Activated CD4-positive, alpha-beta T cell treated with anti-CD3 and anti-CD28 coated beads for 36 hours (primary cell): ENCODE measurements at places on chromosomes 5 and 9. TPM values are rescaled to one million over a fixed set of nuclear protein-coding genes. Genes with fewer than 3 reads are reported as not detected.

GRCh38 chr9:20373263-20373662 is 249.0 kb downstream of the MLLT3 start:
- H3K36me3 ChIP-seq = peaks cover 5% of the 10 kb centered on the region
- no peak overlapping the region for H3K4me3 ChIP-seq
- H3K27ac ChIP-seq = no peak overlapping the region
- H3K27me3 ChIP-seq = no peaks in the 10 kb centered on the region
- H3K4me1 ChIP-seq = peaks cover 60% of the 10 kb centered on the region

DNA sequence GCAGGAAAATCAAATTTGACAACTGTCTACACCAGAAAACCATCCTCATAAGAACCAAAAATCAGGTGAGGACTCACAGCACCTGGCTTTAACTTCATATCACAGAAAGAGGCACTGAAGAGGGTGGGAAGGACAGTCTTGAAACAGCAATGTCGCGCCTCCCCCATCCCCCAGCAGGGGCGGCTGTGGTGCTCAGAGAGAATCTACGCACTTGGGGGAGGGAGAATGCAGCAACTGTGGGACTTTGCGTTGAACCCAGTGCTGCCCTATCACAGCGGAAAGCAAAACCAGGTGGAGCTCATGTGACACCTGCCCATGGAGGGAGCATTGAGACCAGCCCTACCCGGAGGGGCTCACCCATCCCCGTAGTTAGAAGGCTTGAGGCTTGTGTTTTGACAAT is 191.8 kb downstream of the MSX2 start:
- H3K27ac ChIP-seq = no peak overlapping the region
- peaks cover 23% of the 10 kb centered on the region for H3K27me3 ChIP-seq
- no peaks in the 10 kb centered on the region for H3K4me1 ChIP-seq
- H3K4me3 ChIP-seq = no peak overlapping the region
- DNase-seq = no peak

- H3K4me3 ChIP-seq = no peak overlapping the region
- no peak overlapping the region for H3K27ac ChIP-seq
- H3K36me3 ChIP-seq = peaks cover 73% of the 10 kb centered on the region
- H3K27me3 ChIP-seq = no peaks in the 10 kb centered on the region
Measured at GRCh38 chr5:169814045-169814444, 166.2 kb downstream of the INSYN2B start.

GRCh38 chr9:130265431-130266235 is at the start of gene HMCN2:
TSS of gene HMCN2 (plus strand) at chr9:130265760. CDS start at chr9:130265879, 119 bp downstream.
- H3K27me3 ChIP-seq = peaks cover 58% of the 10 kb centered on the region
- H3K4me1 ChIP-seq = no peaks in the 10 kb centered on the region
- no peaks in the 10 kb centered on the region for H3K36me3 ChIP-seq
- peak; percentile 16 for DNase-seq
- H3K27ac ChIP-seq = no peak within 1 kb of the TSS

GRCh38 chr5:107555425-107556090 is 115.2 kb downstream of the EFNA5 start:
- no peak for DNase-seq
- H3K4me3 ChIP-seq = no peak overlapping the region
- peaks cover 6% of the 10 kb centered on the region for H3K27me3 ChIP-seq
- no peak overlapping the region for H3K27ac ChIP-seq
- no peaks in the 10 kb centered on the region for H3K4me1 ChIP-seq

GRCh38 chr5:111931655-111932054 is 174.7 kb upstream of the NREP start:
- H3K4me3 ChIP-seq = no peak overlapping the region
- H3K27me3 ChIP-seq = no peaks in the 10 kb centered on the region
- H3K36me3 ChIP-seq = no peaks in the 10 kb centered on the region
- H3K4me1 ChIP-seq = no peaks in the 10 kb centered on the region

DNA sequence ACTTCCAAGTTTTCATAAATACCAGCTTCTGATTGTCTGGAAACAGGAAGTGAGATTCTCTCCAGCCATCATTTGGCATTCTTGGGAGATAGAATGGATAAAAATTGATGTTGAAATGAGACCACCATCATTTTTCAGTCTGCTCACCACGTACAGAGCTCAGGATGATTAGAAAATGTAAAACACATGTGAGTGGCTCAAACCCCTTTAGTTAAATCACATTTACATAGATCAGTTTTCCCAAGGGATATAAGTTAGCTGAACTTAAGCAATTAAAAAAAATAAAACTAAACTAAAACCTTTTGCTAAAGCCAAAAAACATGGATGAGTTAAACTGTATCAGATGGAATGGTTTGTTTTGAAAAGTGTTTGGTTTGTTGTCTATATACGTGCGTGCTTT is 37.1 kb upstream of the GDNF start:
- no peak overlapping the region for H3K27ac ChIP-seq
- no peaks in the 10 kb centered on the region for H3K36me3 ChIP-seq

GRCh38 chr5:150112201-150113046 is 26.1 kb upstream of the CSF1R start:
- H3K4me3 ChIP-seq = no peak overlapping the region
- no peaks in the 10 kb centered on the region for H3K27me3 ChIP-seq
- no peak for DNase-seq
- H3K36me3 ChIP-seq = no peaks in the 10 kb centered on the region
- no peak overlapping the region for H3K27ac ChIP-seq

- peaks cover 6% of the 10 kb centered on the region for H3K4me1 ChIP-seq
- no peaks in the 10 kb centered on the region for H3K36me3 ChIP-seq
- H3K4me3 ChIP-seq = no peak overlapping the region
- H3K27ac ChIP-seq = no peak overlapping the region
- no peak for DNase-seq
Measured at GRCh38 chr5:14451871-14452270, 129.7 kb upstream of the OTULINL start.

- no peaks in the 10 kb centered on the region for H3K36me3 ChIP-seq
- no peaks in the 10 kb centered on the region for H3K4me1 ChIP-seq
- H3K4me3 ChIP-seq = no peak overlapping the region
- H3K27me3 ChIP-seq = peaks cover 15% of the 10 kb centered on the region
- no peak for DNase-seq
Measured at GRCh38 chr5:53334431-53334941, 145.9 kb upstream of the FST start.

GRCh38 chr9:112384690-112385089 is 4.8 kb downstream of the HSDL2 start:
- no peaks in the 10 kb centered on the region for H3K27me3 ChIP-seq
- peaks cover 20% of the 10 kb centered on the region for H3K4me1 ChIP-seq
- no peak overlapping the region for H3K4me3 ChIP-seq
- H3K27ac ChIP-seq = no peak overlapping the region

- H3K4me1 ChIP-seq = no peaks in the 10 kb centered on the region
- no peaks in the 10 kb centered on the region for H3K27me3 ChIP-seq
- H3K27ac ChIP-seq = no peak overlapping the region
Measured at GRCh38 chr9:101925498-101925897, 187.1 kb upstream of the GRIN3A start.

DNA sequence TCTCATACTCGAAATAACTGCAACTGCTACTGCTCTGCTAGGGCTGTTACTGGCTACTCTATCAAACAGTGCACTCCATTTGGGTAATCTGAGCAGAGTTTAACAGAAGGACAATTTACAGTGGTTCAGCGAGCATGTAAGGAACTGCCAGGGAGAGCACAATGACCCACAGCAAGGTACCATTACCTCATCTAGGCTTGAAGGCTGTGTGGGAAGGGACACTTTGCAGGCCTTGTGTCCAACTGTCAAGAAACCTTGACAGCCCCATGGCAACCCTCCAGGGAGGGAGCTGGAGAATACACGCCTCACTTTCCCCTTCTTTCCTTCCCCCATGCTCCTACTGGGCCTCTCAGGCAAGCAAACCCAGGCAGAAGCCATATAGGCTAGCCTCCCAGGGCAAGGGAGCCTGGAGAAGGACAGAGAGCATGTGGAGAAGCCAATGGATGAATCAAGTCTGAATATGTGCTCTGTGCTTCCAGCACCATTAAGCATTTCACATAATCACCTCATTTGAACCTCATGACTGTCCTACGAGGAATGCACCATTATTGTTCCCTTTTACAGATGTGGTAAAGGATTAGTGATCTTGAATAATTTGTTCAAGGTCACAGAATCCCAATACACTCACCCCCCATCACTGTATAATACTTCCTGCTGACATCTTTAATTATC is 49.9 kb upstream of the JAK2 start:
- DNase-seq = no peak
- H3K4me3 ChIP-seq = no peak overlapping the region
- H3K36me3 ChIP-seq = no peaks in the 10 kb centered on the region
- H3K27me3 ChIP-seq = no peaks in the 10 kb centered on the region
- H3K27ac ChIP-seq = no peak overlapping the region

GRCh38 chr9:36833954-36834353 is 200.1 kb downstream of the PAX5 start:
- no peak overlapping the region for H3K27ac ChIP-seq
- no peaks in the 10 kb centered on the region for H3K27me3 ChIP-seq
- DNase-seq = no peak
- H3K4me1 ChIP-seq = no peaks in the 10 kb centered on the region
- no peaks in the 10 kb centered on the region for H3K36me3 ChIP-seq
- H3K4me3 ChIP-seq = no peak overlapping the region

DNA sequence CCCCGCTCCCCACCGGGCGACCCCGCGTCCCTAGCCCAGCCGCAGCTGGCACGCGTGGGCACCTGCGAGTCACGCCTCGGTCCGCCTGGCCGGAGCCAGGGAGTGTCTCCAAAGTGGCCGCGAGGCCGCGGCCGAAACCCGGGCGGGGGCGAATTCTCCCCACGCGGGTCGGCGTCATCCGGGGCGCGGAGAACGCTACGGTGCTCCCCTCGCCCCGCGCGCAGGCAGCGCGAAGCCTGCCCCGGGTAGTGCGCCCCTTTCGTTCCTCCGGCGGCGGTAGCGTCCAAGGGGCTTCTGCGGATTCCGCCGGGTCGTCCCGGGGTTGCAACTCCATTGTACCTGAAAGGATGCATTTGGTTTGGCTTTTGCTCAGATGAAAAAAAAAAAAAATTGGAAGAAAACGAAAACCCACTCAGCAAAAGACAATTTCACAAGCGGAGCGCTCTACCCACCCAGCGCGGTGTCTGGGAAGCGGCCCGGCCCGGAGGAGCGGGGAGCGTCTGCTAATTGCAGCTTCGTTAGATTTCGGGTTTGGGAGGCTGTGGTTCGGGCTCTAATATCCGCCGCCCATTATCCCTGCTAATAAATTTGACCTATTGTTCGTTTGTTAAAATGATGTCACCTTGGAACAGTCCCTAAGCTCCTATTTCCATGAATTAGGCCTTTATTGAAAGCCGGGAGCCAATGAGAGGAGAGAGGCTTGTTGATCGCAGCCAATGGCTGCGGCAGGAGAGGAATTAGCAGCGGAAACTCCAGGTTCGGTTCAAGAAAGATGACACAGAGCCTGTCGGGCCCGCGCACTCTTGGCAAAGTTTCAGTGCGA is at the start of gene TLX3:
TSS of gene TLX3 (plus strand) at position 796 of the 823 bp plus-strand sequence. CDS start 118 bp downstream, outside the sequence.
- H3K27me3 ChIP-seq = peaks cover 59% of the 10 kb centered on the region
- DNase-seq = peak; percentile 24
- peaks cover 17% of the 10 kb centered on the region for H3K4me1 ChIP-seq
- no peak within 1 kb of the TSS for H3K4me3 ChIP-seq
- H3K36me3 ChIP-seq = no peaks in the 10 kb centered on the region

- H3K27me3 ChIP-seq = no peaks in the 10 kb centered on the region
- no peak for DNase-seq
- H3K4me3 ChIP-seq = no peak overlapping the region
- no peak overlapping the region for H3K27ac ChIP-seq
- no peaks in the 10 kb centered on the region for H3K4me1 ChIP-seq
Measured at GRCh38 chr5:9374025-9374424, 171.8 kb downstream of the SEMA5A start.

- peaks cover 9% of the 10 kb centered on the region for H3K27me3 ChIP-seq
- no peak overlapping the region for H3K27ac ChIP-seq
- peaks cover 7% of the 10 kb centered on the region for H3K4me1 ChIP-seq
- DNase-seq = no peak
Measured at GRCh38 chr9:73183917-73184861, 32.5 kb downstream of the ANXA1 start.

DNA sequence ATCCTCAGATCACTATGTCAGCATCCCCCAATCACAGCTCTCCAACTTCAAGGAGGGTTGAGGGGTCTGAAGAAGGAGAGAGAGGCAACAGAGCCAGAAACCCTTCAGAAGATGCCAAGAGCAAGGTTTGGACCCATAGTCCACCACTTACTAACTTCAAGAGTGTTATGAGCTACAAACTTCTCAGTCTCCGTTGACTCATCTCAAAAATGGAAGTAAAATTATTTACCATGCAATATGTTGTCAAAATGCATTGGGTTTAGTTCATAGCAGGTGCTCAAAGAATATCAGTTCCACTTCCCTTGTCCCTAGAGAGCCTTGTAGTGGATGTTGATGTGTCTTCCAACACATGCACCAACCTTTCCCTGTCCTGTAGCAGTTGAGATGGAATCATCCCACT is 116.0 kb downstream of the KCNIP1 start:
- H3K27ac ChIP-seq = no peak overlapping the region
- DNase-seq = no peak
- no peak overlapping the region for H3K4me3 ChIP-seq
- peaks cover 2% of the 10 kb centered on the region for H3K27me3 ChIP-seq

- peak overlapping the region; percentile 97 for H3K4me3 ChIP-seq
- no peaks in the 10 kb centered on the region for H3K27me3 ChIP-seq
- peak; percentile 42 for DNase-seq
- peak overlapping the region; percentile 99 for H3K27ac ChIP-seq
Measured at GRCh38 chr5:69368458-69369339, 621 bp downstream of the AK6 start.

DNA sequence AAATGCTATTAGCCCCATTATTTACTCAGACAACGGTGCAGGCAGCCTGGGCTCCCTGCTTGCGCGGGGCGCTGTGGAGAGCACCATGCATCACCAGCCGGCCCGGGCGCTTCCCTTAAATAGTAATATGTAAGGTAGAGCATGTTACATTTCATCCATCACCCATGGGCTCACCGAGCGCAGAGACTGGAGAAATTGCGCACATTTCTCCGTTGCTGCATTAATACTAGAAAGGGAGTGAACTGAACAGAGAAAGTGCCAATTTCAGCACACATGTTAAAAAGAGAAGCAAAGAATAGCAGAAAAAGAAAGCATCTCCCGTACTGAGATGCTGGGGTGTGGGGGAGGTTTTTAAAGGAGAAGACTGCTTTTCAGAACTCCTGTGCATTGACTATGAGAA is 400.3 kb downstream of the ZSWIM6 start:
- no peaks in the 10 kb centered on the region for H3K36me3 ChIP-seq
- H3K4me1 ChIP-seq = no peaks in the 10 kb centered on the region
- no peak overlapping the region for H3K27ac ChIP-seq
- H3K27me3 ChIP-seq = peaks cover 11% of the 10 kb centered on the region
- H3K4me3 ChIP-seq = no peak overlapping the region
- DNase-seq = no peak

- no peaks in the 10 kb centered on the region for H3K4me1 ChIP-seq
- peak; percentile 44 for DNase-seq
- no peak overlapping the region for H3K27ac ChIP-seq
Measured at GRCh38 chr5:159419576-159419975, 89.3 kb upstream of the IL12B start.

The IL12B gene
- not detected for total RNA-seq

The PCDHGA4 gene
- total RNA-seq = 0.11 TPM

The PCDHGB5 gene
- total RNA-seq = 0.05 TPM

The CER1 gene
- not detected for total RNA-seq

The MARVELD2 gene
- total RNA-seq = 0.30 TPM

The AKNA gene
- 141 TPM for total RNA-seq

The PAXX gene
- 52.7 TPM for total RNA-seq

The RIOK2 gene
- total RNA-seq = 30.9 TPM

The CARD9 gene
- 1.1 TPM for total RNA-seq

The GABRA1 gene
- total RNA-seq = not detected
